ENCODE measurements at places on chromosomes 4 and X.

- no peaks in the 10 kb centered on the region for H3K4me1 ChIP-seq
- no peak overlapping the region for H3K27ac ChIP-seq
- no peaks in the 10 kb centered on the region for H3K36me3 ChIP-seq
- DNase-seq = no peak
- no peaks in the 10 kb centered on the region for H3K27me3 ChIP-seq
Measured at GRCh38 chr4:94491322-94491721, 39.6 kb downstream of the PDLIM5 start.

DNA sequence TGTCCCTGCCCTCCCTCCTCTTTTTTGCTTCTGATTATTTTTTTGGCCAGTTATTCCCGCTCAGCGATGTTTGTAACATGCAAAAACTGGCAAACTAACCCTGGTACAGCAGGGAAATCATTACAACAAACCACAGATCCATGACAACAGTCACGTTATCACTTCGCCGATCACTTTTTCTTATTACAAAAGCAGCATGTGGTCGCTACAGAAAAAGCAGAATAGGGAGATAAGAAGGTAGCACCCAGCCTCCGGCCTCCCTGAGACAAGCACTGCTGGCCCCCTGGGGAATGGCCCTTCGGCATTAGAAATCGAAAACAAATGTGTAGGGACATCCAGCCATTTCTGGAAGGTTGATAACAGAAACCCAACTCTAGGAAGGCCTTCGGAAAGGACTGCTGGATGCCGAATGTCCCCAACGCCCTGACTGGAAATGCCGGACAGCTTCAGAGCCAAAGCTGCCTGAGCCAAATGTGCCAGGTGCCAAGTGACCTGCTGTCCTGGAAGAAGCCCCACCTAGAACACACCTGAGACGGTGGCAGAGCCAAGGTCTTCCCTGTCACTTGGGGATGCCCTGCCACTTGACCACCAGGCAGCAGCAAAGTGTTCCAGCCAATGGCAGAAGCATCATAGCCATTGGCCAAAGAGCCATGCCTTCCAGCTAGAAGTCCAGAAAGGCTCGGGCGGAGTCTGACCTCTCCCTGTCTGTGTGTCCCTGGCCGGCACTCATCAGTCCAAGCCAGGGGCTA, 2.9 kb downstream of the IDH3G start:
- H3K4me3 ChIP-seq = no peak overlapping the region
- H3K4me1 ChIP-seq = peaks cover 33% of the 10 kb centered on the region
- DNase-seq = no peak
- H3K27me3 ChIP-seq = no peaks in the 10 kb centered on the region
- no peak overlapping the region for H3K27ac ChIP-seq

DNA sequence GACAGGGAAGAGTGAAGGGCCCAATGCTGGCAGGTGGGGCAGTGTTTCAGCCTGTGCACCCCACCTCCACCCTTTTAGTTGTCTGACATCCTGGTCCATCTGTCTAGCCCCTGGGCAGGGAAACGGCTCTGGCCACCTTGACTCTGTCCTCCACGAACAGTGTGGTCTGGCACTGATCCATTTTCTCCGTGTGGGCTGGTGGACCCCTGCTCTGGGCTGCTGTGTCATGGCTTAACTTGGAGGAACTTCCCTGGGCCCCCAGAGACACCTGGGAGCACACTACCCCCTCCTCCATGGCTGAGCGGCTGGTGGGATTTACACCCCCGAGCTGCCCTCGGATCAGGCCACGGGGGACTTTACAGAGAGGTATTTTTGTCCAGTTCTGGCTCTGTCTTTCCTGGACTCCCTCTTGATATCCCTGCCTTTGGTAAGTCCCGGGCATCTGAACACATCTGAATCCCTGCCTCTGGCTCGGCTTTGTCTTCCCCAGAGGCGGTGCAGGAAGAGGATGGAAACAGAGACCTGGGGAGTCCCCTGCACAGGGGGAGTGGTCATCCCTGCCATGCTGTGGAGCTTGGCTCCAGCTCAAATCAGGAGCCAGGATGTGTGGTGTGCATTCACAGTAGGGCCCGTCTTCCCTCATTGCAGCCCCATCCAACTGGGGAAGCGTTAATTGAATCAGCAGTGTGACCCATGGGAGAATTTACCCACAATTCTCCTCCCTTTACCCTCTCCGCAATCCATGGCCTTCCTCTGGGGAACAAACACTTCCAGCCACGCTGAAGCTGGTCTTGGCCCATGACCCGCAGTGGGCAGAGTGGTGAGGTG, 6.3 kb upstream of the NKX1-1 start:
- no peak overlapping the region for H3K27ac ChIP-seq
- H3K27me3 ChIP-seq = no peaks in the 10 kb centered on the region
- no peak for DNase-seq
- no peaks in the 10 kb centered on the region for H3K36me3 ChIP-seq
- no peak overlapping the region for H3K4me3 ChIP-seq
- H3K4me1 ChIP-seq = no peaks in the 10 kb centered on the region

DNA sequence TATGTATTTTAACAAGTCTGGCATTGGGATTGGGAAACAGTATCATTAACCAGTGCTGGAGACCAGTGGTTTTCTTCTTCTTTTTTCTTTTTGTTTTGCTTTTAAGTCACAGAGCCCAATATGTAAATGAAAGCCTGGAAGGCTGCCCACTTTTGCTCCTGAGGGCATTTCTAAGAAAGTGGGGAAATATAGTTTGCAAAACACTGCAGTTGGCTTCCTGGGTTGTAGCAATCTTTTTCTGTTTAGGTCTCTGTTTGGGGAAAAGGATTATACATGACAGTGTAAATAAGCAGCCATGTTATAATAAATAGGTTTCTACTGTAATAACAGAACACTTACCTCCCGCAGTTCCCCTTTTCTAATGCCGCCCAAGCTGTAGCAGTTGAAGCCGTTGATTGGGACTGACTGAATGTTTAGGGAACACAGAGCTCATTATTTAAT, 105.5 kb downstream of the TMEM164 start:
- H3K4me1 ChIP-seq = no peaks in the 10 kb centered on the region
- H3K27ac ChIP-seq = no peak overlapping the region
- H3K4me3 ChIP-seq = no peak overlapping the region
- H3K36me3 ChIP-seq = peaks cover 3% of the 10 kb centered on the region
- no peak for DNase-seq

DNA sequence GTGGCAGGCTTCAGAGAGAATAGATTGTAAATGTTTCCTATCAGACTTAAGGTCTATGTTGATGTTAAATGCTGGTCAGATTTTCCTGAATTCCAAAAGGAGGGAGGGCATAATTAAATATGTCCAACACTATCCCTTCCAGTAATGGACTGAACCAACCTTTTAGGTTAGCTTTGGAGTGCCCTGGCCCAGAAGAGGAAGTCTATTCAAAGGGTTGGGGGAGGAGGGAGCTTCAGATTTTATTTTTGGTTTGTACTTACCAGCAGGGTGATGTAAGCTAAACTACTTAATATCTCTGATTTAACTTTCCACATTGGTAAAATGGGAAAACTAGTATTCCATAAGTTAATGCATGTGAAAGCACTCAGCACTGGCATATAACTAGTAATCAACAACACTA, 91.1 kb downstream of the RBM46 start:
- H3K36me3 ChIP-seq = no peaks in the 10 kb centered on the region
- H3K4me3 ChIP-seq = no peak overlapping the region
- no peaks in the 10 kb centered on the region for H3K27me3 ChIP-seq
- no peaks in the 10 kb centered on the region for H3K4me1 ChIP-seq
- no peak overlapping the region for H3K27ac ChIP-seq

- H3K4me3 ChIP-seq = no peak overlapping the region
- no peaks in the 10 kb centered on the region for H3K27me3 ChIP-seq
- H3K27ac ChIP-seq = no peak overlapping the region
- H3K4me1 ChIP-seq = no peaks in the 10 kb centered on the region
- no peak for DNase-seq
- H3K36me3 ChIP-seq = no peaks in the 10 kb centered on the region
Measured at GRCh38 chrX:38341442-38341841, 11.0 kb upstream of the OTC start.

DNA sequence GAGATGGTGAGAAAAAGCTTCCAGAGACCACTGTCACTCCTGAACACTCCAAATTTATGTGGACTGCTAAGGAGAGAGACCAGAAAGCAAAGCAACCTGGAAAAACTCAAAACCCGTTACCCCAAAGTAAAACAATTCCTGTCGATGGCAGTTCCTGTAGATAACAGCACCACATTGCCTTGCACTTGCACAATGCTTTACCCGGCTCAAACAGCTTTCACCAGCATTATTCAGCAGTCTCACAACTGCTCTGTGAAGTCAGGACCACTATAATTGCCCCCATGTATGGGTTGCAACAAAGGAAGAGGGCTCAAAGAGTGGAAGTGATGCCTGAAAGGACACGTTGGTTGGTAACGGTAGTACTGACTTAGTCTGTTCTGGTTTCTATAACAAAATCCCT, 234.8 kb downstream of the BCOR start:
- no peak overlapping the region for H3K27ac ChIP-seq
- DNase-seq = no peak
- peaks cover 23% of the 10 kb centered on the region for H3K4me1 ChIP-seq
- H3K36me3 ChIP-seq = no peaks in the 10 kb centered on the region
- no peaks in the 10 kb centered on the region for H3K27me3 ChIP-seq

GRCh38 chr4:86960557-86960961, 25.7 kb downstream of the AFF1 start:
- peak overlapping the region; percentile 47 for H3K4me3 ChIP-seq
- DNase-seq = peak; percentile 33
- peaks cover 81% of the 10 kb centered on the region for H3K4me1 ChIP-seq
- H3K27ac ChIP-seq = peak overlapping the region; percentile 95

DNA sequence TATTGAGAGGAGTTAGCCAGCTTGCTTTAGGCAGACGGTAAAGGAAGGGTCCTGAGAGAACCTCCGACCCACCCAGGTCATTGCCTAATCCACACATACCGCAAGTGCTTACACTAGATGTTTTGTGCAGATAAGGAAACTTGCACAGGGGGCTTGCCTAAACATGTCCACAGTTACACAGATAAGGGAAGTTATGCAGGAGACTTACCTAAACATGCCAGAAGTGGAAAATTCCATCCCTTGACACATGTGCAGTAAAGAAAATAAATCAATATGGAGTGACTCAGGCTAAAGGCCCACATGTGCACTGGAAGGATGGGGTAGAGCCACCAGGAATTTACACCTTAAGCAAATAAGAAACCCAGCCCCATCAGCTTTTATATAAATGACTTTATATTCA, 232.8 kb upstream of the HDX start:
- H3K27me3 ChIP-seq = no peaks in the 10 kb centered on the region
- H3K36me3 ChIP-seq = no peaks in the 10 kb centered on the region
- no peak overlapping the region for H3K27ac ChIP-seq
- no peak overlapping the region for H3K4me3 ChIP-seq

DNA sequence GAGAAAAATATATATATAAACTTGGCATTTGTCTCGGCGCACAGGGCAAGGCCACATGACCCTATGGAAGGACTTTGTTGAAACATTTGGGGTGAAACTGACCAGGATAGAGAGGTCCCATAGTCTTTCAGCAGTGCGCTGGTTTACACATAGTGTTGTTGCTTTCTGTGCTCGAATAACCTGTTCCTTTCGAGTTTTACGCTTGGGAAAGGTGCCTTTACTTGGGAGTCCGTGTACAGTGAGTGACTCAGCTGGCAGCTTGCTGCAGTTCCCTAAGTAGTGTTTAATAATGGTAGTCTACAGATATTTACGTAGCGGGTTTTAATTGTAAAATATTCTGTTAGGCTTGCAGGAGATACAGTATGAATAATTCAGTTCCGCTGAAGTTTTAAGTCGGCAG, 578 bp downstream of the APOOL start:
- no peaks in the 10 kb centered on the region for H3K36me3 ChIP-seq
- DNase-seq = no peak
- H3K27ac ChIP-seq = peak overlapping the region; percentile 87
- peak overlapping the region; percentile 92 for H3K4me3 ChIP-seq
- H3K4me1 ChIP-seq = peaks cover 11% of the 10 kb centered on the region

- DNase-seq = no peak
- no peaks in the 10 kb centered on the region for H3K36me3 ChIP-seq
- no peak overlapping the region for H3K27ac ChIP-seq
Measured at GRCh38 chrX:69113723-69114122, 51.5 kb downstream of the PJA1 start.

DNA sequence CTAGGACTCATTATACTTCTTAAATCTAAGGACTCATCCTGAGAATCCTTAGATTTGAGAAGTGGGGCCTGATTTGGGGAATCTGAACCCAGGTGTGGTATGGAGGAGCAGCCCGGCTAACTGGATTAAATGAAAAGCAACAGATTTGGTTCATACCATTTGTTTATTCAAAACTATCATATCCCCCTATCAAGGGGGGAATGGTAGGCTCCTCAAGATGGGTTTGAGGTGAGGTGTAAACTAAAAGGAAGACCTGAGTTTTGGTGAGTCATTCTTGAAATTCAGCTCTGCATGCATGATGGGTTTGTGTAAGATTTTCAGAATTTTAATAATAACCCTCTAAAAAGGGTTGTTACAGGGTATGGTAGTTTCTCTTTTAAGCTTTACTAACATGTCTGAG, 53.4 kb downstream of the CASP6 start:
- no peak overlapping the region for H3K4me3 ChIP-seq
- no peak for DNase-seq
- no peak overlapping the region for H3K27ac ChIP-seq
- peaks cover 18% of the 10 kb centered on the region for H3K4me1 ChIP-seq
